Right lobe of liver (tissue), 6 donors: ENCODE measurements at places on chromosomes 4 and X. TPM values are rescaled to one million over a fixed set of nuclear protein-coding genes. Genes with fewer than 3 reads are reported as not detected.

The MAP7D2 gene
- not detected for total RNA-seq

DNA sequence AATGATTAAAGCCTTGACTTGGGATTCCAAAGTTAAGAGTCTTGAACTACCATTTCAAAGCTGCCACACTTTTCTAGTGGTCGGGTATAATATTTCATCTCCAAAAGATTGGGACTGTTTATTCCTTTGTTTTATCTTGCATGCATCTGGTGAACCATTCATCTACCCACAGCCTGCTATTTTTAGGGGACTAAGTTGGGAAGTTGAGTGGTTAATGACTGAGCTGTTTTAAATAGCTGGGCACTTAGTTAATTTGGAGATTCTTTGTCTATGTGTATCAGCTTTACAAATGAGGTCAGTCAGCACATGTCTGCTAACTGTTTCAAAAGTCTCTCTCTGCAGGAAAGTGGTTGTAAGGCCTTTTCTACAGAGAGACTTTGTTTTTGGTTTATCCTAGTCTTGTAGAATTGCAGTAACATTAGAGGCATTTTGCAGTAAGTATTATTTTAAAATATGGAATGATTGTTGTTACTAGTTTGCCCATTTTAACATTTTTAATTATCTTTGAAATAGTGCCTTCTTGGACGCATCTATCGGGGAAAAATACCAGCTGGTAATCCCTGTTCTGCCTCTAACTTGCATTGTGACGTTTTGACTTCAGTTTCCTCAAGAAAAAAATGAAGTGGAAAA, 8.2 kb downstream of the BMP2K start:
- no peak overlapping the region for H3K4me3 ChIP-seq
- no peak for DNase-seq
- no peaks in the 10 kb centered on the region for H3K36me3 ChIP-seq

DNA sequence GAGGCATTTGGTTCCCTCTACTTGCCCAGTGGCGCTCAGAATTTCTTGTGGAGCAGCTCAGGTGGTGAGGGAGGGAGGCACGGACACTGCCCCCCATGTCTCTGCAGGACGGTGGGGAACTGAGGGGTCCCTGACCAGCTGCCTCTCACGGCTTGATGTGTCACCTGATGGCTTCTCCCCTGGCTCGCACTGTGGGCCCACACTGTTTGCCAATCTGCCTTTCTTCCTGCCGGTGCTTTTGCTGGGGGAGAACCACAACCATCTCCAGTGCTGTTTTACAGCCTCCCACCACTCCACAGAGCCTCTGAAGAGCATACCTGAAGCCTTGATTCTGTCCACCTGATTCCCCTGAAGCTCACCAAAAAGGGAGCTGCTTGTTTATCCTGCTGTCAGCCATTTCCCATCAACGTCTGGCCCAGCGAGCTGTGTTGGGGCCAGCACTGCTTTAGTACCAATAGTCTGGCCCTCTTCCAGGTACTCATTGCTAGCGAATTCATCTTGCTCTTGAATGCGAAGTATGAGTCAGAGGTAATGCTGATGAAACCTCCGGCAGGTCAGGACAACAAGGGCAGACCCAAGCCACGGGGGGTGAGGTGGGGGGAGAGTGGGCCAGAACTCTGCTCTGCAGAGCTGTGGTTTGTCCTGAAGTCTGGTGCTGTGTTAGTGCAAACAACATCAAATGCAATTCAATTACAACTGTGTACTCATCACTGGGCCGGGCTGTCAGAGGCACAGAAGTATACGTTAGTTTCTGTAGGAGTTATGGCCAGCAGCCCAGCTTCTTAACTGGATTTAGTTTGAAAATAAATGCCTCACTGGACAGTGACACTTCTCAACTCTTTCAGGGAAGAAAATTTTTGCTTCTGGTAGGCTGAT, 208.3 kb upstream of the JADE1 start:
- no peak overlapping the region for H3K4me3 ChIP-seq
- DNase-seq = no peak
- H3K36me3 ChIP-seq = no peaks in the 10 kb centered on the region
- H3K4me1 ChIP-seq = no peaks in the 10 kb centered on the region

The TSPAN7 gene
- total RNA-seq = 10.2 TPM

DNA sequence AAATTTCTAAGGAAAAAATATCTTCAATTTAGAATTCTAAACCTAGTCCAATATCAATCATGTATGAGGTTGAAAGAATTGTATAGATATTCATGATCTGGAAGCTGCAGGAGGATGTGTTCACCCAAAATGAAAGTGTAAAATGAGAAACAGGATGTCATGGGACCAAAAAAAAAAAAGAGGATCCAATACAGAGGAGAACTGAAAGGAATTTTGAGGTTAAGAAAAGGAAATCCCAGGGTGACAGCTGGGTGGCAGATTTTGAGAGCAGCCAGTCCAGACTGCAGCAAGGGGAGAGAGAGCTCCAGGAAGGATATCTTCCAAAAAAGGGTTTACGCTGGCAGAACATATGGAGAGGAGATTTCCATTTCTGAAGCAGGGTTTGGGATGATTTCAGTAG, 38.9 kb downstream of the TLR10 start:
- H3K36me3 ChIP-seq = no peaks in the 10 kb centered on the region
- peak overlapping the region; percentile 1 for H3K4me3 ChIP-seq
- H3K27me3 ChIP-seq = no peaks in the 10 kb centered on the region

GRCh38 chr4:129113434-129113833, 17.5 kb downstream of the C4orf33 start:
- no peak overlapping the region for H3K27ac ChIP-seq
- H3K4me3 ChIP-seq = no peak overlapping the region
- no peaks in the 10 kb centered on the region for H3K4me1 ChIP-seq
- H3K27me3 ChIP-seq = no peaks in the 10 kb centered on the region
- no peak for DNase-seq

DNA sequence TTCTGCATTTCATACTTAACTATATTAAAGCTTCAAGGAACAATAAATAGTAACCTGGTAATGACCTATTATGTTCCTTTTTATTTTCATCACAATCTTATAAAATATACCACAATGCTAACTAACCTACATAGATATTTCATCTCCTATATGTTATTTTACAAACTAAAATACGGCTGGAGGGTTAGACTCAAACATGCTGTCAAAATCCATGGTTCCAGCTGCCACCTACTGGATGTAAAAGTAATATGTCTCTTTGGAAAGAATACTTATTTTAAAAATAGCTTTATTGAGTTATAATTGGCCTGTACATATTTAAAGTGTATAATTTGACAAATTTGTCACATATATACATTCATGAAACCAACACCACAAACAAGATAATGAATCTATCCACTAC, 15.0 kb downstream of the RGN start:
- no peak overlapping the region for H3K4me3 ChIP-seq
- peaks cover 25% of the 10 kb centered on the region for H3K36me3 ChIP-seq
- no peaks in the 10 kb centered on the region for H3K4me1 ChIP-seq

- H3K27me3 ChIP-seq = peaks cover 4% of the 10 kb centered on the region
- H3K4me1 ChIP-seq = no peaks in the 10 kb centered on the region
- H3K27ac ChIP-seq = no peak overlapping the region
- no peaks in the 10 kb centered on the region for H3K36me3 ChIP-seq
- no peak for DNase-seq
- no peak overlapping the region for H3K4me3 ChIP-seq
Observed at GRCh38 chrX:43552703-43553102, 103.4 kb upstream of the MAOA start.

The TDO2 gene
- total RNA-seq = 507 TPM

GRCh38 chr4:168357941-168358340, 39.4 kb upstream of the DDX60 start:
- no peak for DNase-seq
- H3K4me3 ChIP-seq = no peak overlapping the region
- H3K27me3 ChIP-seq = no peaks in the 10 kb centered on the region
- H3K27ac ChIP-seq = no peak overlapping the region
- peaks cover 7% of the 10 kb centered on the region for H3K36me3 ChIP-seq
- no peaks in the 10 kb centered on the region for H3K4me1 ChIP-seq

DNA sequence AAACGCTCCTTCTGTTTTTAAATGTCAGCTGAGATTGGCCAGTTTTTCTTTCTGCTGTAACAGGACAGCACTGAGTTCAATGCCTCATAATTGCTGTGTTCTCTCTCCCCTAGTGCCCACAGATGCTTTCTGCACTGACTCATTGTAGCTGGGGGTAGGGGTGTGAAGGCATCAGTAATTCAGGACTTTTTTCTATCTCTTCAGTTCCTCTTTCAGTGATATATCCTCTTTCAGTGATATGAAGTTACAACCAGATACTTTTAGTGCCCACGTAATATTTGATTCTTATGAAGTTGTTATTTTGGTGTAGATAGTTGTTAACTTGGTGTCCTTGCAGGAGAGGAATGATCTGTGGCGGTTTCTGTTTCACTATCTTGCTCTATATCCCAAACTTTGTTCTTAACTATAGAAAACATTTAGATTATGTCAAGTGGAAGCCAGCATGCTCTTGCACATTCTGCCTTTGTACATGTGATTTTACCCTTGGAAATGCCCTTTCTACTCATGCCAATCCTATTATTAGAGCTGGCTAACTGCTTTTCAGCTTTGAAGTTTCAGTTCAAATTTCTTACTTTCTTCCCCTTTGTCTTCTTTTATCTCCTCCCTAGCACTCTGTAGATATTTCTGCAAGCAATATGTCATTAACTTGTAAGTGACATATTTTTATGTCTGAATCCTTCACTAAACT, 1258.4 kb downstream of the FAM133A start:
- DNase-seq = no peak
- H3K27ac ChIP-seq = no peak overlapping the region
- no peaks in the 10 kb centered on the region for H3K27me3 ChIP-seq
- H3K4me3 ChIP-seq = no peak overlapping the region

GRCh38 chr4:68738036-68738435, 67.6 kb upstream of the UGT2B15 start:
- H3K27ac ChIP-seq = no peak overlapping the region
- no peaks in the 10 kb centered on the region for H3K4me1 ChIP-seq
- H3K4me3 ChIP-seq = no peak overlapping the region
- H3K36me3 ChIP-seq = no peaks in the 10 kb centered on the region
- DNase-seq = no peak

The AGA gene
- 17.5 TPM for total RNA-seq

DNA sequence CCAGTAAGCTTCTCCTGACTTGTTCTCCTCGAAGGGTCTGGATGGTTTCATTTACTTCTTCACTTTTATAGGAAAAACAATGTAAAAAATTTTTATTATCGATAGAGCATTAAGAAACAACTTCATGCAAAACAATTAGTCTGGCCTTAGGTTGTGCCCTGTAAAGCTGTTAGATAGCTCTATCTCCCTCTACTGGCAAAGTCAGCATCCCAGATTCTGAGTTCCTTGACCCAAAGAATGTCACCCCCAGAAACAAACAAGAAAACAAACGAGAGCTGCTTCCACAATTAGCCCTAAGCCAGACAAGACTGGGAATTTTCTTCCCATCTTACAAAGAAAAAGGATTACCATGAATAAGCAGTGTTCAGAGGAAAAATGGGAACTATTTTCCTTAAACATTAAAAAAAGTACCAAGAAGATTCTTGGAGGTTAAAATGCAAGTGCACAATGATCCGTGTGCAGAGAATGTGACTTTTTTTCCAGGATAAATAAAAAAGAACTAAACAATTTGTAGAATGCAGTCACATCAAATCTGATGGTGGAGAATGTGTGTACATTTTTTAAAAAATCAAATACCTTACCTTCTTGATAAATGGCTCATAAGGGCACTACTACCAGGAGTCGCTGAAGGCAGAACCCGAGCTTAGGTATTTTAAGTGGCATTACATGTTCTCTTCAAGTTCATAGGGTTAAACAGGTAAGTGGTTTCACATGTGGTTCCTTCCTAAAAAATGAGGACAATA, 293.2 kb downstream of the FBXO8 start:
- no peaks in the 10 kb centered on the region for H3K27me3 ChIP-seq
- DNase-seq = no peak
- no peak overlapping the region for H3K27ac ChIP-seq
- H3K36me3 ChIP-seq = no peaks in the 10 kb centered on the region
- no peak overlapping the region for H3K4me3 ChIP-seq
- no peaks in the 10 kb centered on the region for H3K4me1 ChIP-seq

DNA sequence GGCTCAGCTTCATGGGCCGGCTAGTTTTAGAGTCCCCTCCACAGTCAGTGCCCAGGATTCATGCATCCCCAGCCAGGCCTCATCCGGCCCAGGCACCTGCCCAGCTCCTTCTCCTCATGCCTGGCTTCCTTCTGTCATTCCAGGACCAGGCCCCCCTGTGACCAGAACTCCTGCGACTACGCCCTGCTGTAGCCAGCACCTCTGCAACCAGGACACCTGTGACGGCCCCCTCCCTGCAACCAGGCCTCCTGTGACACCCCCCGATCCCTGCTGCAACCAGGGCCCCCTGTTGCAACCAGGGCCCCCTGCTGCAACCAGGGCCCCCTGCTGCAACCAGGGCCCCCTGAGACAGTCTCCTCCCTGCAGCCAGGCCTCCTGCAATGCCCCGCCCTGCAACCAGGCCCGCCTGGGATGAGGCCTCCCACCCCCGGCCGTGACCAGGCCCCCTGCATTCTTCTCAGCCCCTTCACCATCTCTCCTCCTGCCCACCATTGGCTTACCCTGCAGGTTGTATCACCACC, 46.8 kb downstream of the HTRA3 start:
- no peaks in the 10 kb centered on the region for H3K36me3 ChIP-seq
- no peaks in the 10 kb centered on the region for H3K4me1 ChIP-seq
- H3K4me3 ChIP-seq = no peak overlapping the region
- H3K27me3 ChIP-seq = no peaks in the 10 kb centered on the region
- no peak for DNase-seq

DNA sequence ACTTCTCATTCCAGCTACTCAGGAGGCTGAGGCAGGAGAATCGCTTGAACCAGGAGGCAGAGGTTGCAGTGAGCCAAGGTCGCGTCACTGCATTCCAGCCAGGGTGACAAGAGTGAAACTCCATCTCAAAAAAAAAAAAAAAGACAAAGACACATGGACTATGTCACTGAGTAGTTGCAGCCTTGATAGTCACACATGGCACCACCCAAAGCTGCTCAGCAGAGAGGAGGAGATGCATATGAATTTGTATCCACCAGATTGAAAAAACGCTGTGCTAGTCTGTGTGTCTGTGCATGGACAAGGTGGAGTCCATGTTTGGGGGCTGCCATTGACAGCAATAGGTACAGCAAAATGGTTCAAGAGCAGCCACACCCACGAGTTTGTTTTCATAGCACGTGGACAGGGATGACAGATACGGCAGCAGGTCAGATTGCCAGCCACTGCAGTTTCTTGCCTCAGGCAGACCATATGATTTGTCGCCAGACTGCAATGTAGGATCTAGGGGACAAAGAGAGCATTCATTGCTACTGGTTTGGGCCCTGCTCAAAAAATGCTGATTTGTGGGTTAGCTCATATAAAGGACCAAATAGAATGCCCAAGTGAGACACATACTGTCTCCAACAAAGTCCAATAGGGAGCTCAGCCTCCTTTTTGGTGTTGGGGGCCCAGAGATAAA, 89.9 kb downstream of the CEP135 start:
- no peak overlapping the region for H3K27ac ChIP-seq
- H3K27me3 ChIP-seq = no peaks in the 10 kb centered on the region
- no peaks in the 10 kb centered on the region for H3K36me3 ChIP-seq
- H3K4me1 ChIP-seq = no peaks in the 10 kb centered on the region

The IL3RA gene
- 0.74 TPM for total RNA-seq
